Brain microvascular endothelial cell (primary cell): ENCODE measurements at places on chromosomes 11 and 22.

GRCh38 chr11:104836691-104837090, 61.6 kb downstream of the CASP12 start:
- DNase-seq, result no peak

GRCh38 chr22:44289414-44290171, 23.2 kb downstream of the SHISAL1 start:
- no peak for DNase-seq

GRCh38 chr11:63813563-63814382, 517 bp downstream of the SPINDOC start:
- peak; percentile 2 for DNase-seq

DNA sequence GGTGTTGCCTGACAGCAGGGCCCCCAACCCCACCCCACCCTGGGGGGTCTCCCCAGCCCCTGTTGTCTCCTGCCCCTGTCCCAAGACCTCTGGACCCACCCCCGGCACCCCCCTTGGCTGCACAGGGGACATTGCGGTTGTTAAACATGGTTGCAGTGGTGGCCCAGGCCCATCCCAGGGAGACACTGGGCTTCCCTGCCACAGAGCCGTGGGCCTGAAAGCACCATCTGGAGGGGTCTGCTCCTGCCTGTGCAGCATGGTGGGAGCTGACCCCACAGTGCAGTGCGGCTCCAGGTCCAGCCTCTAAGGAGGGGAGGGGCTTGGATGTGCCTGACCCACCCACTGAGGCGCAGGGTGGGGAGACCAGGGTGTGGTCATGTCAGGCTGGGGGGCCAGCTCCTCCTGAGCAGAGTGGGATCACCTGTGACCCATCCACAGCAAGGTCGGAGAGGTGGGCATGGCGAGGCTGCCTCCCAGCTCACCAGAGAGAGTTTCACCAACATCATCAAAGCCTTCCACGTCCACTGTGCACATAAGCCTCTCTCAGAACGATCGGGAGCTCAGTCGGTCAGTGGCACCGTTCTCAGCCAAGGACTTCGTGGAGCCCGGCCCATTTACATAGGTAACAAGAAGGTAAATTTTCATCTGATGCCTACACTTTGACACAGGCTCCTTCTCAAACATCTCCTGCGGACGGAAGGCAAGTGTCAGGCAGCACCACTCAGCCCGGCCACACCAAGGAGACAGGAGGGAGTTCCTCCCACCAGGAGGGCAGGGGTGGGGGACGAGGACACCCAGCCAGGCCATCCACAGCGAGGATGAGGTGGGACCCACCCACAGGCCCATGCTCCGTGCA, 201.1 kb downstream of the BRD1 start:
- DNase-seq, result no peak

DNA sequence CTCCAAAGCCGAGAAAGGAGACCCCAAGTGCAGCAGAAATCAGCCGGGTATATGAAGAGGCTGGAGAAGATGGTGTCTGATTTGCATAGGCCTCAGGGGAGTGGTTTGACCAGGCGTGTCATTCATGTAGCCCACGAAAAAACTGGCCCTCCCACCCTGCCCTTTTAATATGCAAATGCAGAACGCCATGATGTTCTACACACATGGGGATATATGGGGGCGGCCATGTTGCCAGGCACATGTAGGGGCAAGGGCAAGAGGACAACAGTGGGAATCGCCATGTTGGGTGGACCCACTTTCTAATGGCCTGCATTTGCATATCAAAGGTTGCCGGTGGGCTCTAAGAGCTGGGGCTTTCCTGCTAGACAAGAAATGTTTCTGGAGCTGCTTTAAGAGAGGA, 86.4 kb downstream of the ISX start:
- no peak for DNase-seq

GRCh38 chr11:60970369-60970774, 1.1 kb upstream of the CD6 start:
- peak; percentile 29 for DNase-seq

DNA sequence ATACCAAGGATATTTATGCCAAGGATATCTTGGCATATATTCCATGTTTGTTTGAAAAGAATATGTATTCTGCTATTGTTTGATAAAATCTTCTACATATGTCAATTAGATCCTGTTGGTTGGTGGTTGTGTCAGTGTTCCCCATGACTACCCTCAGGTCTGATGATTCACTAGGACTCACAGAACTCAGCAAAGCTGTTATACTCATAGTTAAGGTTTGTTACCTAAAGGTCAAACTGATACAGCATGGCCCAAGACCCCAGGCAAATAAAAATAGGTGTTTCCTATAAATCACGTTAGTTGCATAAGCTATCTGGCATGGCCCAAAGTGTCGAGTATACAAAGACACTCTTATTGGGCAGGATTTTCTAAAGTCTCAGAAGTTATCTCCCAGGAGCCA, 30.2 kb upstream of the B3GNT6 start:
- no peak for DNase-seq

GRCh38 chr22:29342577-29343312, 27.2 kb upstream of the RASL10A start:
- DNase-seq, result no peak

DNA sequence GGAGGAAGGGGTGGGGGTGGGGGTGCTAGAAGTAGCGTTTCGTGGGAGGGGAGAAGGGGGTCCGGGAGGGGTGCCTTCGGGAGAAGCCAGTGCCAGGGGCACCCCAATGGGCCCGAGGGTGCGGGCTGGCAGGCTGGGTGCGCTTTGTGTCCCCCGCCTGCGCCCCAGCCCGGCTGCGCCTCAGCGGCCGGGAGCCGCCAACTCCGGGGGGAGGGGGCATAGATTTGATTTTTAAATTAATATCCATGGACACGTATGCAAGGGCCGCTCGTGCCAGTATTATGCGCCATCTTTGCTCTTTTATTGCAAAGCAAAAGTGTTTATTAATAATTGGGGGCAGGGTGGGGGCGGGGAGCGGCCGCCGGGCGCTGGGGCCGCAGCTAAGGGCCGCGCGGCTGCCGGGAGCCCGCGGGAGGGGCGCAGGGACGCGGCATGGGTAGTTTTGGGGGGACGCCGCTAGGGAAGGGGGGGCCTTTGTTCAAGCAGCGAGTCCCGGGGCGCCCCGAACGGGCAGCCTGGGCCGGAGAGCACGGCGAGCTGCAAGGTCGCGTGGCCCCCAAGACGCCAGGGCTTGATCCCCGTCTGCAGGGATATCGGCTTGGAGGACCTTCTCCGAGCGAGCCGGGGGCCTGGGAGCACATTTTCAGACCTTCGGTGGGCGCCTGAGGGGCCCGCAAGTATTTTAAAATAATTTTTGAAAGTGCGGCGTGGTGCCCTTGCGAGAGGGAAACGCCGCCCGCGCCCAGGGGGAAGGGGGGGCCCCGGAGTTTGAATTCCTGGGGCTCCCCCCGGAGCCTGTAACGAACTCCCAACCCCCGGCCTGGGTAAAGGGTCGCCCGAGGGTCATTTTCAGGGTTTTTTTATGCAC, 959 bp downstream of the CCND1 start:
- no peak for DNase-seq

- no peak for DNase-seq
Measured at GRCh38 chr22:28759861-28760560, 12.5 kb upstream of the CCDC117 start.

- DNase-seq, result no peak
Measured at GRCh38 chr11:130024361-130024760, 21.7 kb upstream of the PRDM10 start.

GRCh38 chr22:39655004-39655579, 84.5 kb downstream of the CACNA1I start:
- no peak for DNase-seq

GRCh38 chr11:102430158-102430836, 22.3 kb downstream of the TMEM123 start:
- DNase-seq, result peak; percentile 5

DNA sequence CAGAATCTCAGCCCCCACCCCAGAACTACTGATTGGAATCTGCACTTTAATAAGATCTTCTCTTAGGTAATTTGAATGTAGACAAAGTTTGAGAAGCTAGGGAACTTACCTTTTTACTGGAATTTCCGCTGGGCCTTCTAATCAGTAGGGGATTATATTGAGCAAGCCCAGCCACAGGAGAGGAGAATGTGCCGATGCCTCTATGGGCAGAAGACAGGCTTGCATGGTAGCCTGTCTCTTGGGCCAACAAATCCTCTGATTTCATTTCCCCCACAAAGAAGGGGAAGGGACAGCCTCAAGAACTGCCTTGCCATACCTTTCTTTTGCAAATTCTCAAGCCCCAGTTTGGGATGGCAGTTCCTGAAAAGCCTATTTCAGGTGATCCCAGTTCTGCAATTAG, 163.4 kb upstream of the BDNF start:
- DNase-seq, result no peak

GRCh38 chr11:102118937-102119336, 8.7 kb downstream of the YAP1 start:
- no peak for DNase-seq

- DNase-seq, result no peak
Measured at GRCh38 chr11:46036969-46037368, 84.3 kb downstream of the PHF21A start.

- DNase-seq, result no peak
Measured at GRCh38 chr11:11291041-11292015, 61.7 kb downstream of the CSNK2A3 start.

- no peak for DNase-seq
Measured at GRCh38 chr11:115503083-115503885, 931 bp downstream of the CADM1 start.

GRCh38 chr11:107018219-107018901, at the start of gene GUCY1A2:
Gene GUCY1A2 (minus strand): TSS chr11:107018476. CDS start chr11:107018055, 421 bp downstream.
- no peak for DNase-seq
